Stimulated activated naive B cell treated with anti-CD40 and anti-IgM and Interleukin-4, amounts not matched to agents 10 μg/mL and 1 μg/mL and 100 μg/mL, for 72 hours (primary cell): ENCODE measurements at places on chromosomes 3 and 15.

DNA sequence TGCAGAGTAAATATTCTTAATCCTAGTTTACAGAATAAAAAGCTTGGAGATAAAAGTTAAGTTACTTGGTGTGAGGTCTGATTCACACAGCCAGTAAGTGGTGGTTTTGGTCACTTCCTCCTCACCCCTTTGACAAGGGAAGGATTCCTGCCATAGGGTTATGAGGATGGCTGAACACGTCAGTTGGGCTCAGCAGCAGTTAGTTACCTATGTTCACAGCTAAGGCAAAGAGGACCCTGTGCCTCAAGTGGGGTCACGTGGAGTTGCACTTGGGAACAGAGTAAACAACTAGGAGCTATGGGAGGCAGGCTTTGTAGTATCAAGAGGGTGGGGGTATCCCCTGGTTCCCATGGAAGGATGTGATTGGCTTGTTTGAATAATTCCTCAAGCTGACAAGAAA, 232.2 kb downstream of the UBE2E2 start:
- DNase-seq = no peak

DNA sequence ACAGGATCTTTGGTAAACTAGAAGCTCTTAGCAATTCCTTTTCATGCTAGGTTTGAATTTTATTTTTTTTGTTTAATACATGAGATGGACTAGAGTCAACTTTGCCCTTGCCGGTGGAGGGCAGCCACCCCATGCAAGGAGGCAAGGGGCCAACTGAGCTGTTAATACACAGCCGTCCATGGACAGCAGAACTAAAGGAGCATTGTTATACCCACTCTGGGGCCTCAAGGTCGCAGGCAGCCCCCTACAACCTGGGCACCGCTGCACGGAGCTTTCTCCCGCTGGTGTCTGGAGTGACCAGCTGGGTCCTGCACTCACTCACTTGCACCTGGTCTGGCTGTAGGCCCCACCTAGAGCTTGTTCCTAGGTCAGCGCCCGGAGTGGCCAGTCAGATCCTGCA, 47.9 kb upstream of the ACKR4 start:
- no peak for DNase-seq

- no peak for DNase-seq
Observed at GRCh38 chr15:82870727-82871320, 61.4 kb downstream of the WHAMM start.

GRCh38 chr15:88714782-88715372, 76.1 kb downstream of the ISG20 start:
- no peak for DNase-seq

GRCh38 chr15:31801152-31801551, 229.2 kb upstream of the CHRNA7 start:
- no peak for DNase-seq

GRCh38 chr15:66452971-66453580, 44.5 kb downstream of the SNAPC5 start:
- no peak for DNase-seq

DNA sequence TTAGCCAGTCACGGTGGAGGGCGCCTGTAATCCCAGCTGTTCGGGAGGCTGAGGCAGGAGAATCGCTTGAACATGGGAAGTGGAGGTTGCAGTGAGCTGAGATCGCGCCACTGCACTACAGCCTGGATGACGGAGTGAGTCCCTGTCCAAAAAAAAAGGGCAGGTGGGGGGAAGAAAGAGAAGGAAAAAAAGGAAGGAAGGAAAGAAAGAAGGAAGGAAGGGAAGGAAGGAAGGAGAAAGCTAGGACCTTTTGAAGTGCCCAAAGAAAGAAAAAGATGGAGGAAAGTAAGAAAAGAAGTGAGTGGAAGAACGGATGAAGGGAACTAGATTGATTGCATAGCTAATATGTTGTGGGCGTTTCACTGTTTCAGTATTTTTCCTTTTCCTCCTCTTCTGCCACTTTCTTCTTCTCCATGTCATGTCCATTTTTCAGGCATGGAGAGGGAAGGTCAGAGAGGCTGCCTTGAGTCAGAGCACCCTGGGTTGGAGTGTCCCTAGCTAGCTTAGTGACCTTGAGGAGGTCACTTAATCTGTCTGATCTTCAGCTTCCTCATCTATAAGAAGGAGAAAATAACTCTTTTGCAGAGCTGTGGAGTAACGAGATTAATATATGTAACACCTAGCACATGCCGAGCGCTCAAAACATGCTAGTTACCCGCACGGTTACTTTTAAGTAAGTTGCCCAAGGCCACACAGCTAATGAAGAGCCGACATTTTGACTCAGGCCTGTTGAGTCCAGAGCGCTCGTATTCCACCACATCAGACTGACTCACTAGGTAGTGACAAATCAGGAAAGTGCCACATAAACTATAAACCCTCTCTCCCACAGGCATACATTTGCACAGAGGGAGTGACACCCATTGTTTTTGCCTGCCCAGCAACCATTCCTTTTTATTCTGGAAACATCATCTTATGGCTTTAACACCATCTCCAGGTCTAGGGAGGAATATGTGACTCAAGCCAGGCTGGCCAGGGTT, 42.2 kb downstream of the BHLHE40 start:
- no peak for DNase-seq

GRCh38 chr3:150495563-150496168, 50.6 kb downstream of the SERP1 start:
- DNase-seq = no peak

- DNase-seq = no peak
Observed at GRCh38 chr3:195119461-195120266, 151.3 kb downstream of the XXYLT1 start.

GRCh38 chr15:31447931-31448634, 121.4 kb downstream of the KLF13 start:
- no peak for DNase-seq

DNA sequence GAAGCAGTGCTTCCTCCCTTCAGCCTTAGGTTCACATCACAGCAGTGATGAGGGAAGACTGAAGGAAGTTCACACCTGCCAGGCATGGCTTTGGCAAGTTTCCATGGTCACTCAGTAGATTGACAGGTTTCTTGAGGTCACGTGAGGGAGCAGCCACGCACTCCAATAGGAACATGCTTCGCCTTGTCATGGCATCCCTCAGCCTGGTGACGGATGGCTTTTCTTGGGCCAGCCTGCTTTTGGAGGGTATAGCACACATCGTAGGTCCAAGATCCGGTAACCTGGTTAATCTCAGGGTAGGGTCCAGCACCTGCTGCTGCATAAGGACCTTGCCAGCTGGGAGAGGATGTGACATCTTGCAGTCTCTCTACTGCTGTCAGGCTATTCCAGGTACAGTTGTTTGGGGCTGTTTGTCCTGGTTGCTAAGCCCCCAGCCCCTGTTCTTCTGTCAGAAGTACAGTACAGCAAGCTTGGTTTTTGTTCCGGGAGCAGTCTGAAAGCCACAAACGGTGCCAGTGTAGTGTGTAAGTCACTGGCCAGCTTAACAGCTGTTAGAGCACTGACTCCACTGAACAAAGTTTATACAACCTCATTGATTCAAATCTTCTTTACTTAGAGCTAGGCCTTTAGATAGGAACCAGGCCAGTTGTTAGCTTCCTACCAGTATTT, 42.3 kb downstream of the PSMD6 start:
- DNase-seq = no peak

- no peak for DNase-seq
Observed at GRCh38 chr15:77138167-77138522, 67.2 kb upstream of the TSPAN3 start.

GRCh38 chr3:167854846-167855245, 119.3 kb downstream of the SERPINI1 start:
- no peak for DNase-seq

DNA sequence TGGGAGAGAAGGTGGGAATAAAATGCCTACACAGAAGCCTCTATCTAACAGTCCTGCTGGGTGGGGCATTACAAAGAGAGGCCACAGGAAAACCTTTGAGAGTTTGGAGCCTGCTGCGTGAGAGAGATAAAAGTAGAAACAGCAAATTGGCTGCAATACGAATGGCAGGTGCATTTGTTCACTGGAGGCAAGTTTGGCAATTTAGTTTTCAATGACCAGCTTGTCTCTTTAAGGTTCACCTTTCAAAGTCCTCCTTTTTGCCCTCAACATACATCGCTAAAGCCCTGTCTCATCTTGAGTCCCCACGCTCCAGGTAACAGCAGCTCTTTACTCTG, 405.7 kb downstream of the LSAMP start:
- DNase-seq = no peak

DNA sequence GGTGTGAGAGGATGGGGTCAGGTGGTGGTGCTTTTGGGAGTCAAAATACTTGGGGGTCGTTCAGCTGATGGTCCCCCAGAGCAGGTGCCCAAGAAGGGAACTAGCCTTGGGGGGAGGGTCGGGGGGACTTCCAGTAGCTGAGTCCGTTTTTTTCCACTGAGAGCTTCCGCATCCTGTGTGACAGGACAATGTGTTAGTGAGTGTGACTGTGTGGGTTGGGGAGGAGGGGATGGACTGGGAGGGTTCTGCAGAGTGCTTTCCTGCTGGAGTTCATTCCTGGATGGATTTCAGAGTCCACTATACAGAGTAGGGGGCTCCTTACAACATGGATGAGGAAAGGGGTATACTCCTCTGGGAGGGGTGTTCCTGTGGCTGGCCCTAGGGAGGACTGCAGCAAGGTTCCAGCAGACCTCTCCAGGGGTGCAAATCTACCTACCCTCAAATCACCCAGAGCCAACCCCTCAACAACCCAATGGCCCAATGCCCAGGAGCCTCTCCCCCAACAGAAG, 601 bp upstream of the HYAL2 start:
- DNase-seq = no peak

DNA sequence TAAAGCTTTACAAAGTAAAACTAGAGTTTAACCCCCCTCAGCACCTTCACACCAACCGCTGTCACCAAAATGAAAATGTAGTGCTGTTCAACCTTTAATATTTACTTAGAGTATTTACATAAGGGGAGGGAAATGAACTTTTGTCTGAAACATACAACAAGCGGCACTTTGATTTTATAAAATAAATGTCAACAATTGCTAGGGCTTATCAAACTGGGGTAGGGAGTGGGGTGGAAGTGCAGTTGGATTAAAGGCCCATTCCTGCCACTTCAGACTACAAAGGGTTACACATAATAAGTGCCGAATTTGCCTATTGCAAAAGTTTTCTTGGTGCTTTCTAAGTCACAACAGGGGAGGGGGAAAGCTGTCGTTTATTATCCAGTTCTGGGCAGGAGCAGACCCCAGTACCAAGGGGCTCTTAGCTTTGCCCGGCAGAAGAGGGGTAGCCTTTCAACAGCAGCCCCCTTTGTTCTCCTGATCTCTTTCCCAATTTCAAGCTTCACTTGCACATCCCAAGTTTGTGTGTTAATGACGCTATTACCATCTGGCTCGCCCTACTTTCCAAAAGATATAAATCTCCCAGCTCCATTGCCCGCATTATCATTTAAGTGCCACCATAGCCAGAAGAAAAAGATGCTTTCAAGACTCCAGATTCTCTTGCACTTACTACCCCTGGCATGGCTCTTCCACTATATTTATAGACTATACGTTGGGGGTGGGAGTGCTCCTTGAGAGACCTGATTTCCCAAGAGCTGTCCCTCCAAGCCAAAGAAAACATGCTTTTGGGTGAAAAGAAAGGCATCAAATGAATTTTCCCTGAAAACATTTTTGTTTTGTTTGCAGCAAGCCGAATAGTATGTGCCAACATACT, 17.0 kb downstream of the SOX2 start:
- no peak for DNase-seq

GRCh38 chr3:129020691-129021090, 19.6 kb downstream of the EFCC1 start:
- DNase-seq = no peak

DNA sequence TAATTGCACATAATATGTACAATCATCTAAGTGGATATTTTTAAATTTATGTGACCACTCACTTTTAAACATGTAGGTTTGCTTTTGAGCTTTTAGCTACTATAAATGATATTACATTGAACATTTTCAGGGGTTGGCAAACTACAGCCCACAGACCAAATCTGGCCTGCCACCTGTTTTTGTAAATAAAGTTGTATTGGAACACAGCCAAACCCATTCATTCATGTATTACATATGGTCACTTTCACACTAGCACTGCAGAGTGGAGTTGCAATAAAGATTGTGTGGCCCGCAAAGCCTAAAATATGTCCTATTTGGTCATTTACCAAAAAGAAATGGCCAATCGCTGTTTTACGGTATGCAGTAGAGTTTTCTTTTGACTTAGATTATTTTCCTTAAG, 21.2 kb downstream of the CMTM7 start:
- no peak for DNase-seq

DNA sequence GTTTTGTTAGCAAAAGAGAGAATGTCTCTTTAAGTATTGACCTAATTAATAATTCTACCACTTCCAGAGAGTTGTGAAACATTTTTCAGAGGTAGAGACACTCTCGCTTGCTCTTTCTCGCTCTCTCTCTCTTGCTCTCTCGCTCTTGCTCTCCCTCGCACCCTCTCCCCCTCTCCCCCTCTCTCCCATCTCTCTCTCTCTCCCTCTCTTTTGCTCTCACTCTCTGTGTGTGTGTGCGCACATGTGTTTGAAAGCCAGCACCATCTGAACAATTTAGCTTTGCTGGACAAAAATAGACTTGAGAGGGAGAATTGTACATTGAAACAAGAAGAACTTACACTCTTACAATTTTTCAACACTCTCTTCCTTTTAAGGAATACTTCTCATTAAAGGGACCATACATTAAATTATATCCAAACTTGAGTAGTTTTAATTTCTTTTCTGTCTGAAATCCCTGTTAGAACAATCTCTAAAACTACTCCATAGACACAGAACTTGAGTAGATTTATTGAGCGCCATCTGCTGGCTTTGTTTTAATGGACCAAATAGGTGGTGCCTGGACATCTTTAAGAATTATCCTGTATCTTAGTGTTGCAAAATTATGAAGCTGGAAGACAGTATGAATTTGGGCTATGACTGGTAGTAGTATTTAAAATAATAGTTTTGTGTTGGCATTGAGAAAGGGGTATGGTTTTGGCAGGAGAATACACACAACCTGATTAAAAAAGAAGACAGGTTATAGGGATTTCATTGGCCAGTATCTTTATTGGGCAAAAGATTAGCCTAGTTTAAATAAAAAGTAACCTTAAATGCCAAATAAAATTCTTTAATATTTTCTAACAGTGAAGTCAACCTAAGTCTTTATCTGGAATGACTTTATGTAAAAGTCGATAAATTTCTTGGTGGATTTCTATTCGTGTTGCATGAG, 124.6 kb downstream of the AKAP13 start:
- DNase-seq = peak; percentile 21

DNA sequence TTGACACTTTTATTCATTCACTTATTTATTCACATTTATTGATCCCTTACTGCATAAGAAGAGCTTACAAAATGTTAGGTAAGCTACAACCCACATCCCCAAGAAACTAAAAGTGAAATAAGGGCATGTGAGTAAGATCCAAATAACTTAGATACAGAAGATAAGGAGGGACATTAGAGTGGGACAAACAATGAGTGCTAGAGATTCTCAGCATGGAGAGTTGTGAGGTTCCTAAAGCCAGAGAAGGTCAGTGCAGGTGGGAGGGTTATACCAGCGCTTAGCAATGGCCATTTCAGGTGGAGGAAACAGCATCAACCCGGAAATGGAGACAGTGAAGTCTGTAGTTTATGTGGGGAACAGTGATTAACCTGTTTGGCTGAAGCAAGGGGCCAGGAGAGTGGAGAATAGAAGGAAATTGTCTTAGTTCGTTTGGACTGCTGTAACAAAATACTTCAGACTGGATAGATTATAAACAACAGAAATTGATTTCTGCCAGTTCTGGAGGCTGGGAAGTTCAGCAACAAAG, 25.5 kb upstream of the PCOLCE2 start:
- DNase-seq = no peak
